ENCODE measurements at places on chromosomes 16 and 17. TPM values are rescaled to one million over a fixed set of nuclear protein-coding genes. Genes with fewer than 3 reads are reported as not detected.

- no peak for DNase-seq
These were observed 26.2 kb upstream of the NGFR start for GRCh38 chr17:49468811-49469385.

The SCARF1 gene
- total RNA-seq: 25.7 TPM

The C17orf113 gene
- 0.13 TPM for total RNA-seq

- DNase-seq: no peak
These were observed 1.9 kb downstream of the GNA13 start for GRCh38 chr17:65054602-65055001.

The RPL13 gene
- 1,718 TPM for total RNA-seq

All from mesenteric fat pad (tissue), 1 donor.